Lung microvascular endothelial cell (primary cell): ENCODE measurements at places on chromosomes 1 and 21.

DNA sequence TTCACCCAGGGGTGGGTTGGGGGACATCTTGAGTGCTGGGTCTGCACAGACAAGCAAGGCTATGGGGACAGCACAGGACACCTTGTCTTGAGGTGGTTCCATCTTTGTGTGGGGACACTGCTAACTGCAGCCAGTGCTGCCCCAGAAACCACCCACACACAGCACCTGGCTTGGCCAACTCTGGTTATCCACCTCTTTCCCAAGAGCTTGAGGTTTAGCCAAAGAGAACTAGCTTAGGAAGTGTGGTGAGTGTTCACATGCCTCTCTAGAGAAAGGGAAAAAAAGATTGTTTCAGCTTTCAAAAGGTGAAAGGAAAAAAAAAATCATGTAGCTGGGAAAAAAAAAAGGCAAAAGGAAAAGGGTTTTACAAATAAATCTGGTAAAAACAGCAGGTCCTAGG, 32.4 kb downstream of the BCAR3 start:
- no peak for DNase-seq

- DNase-seq: no peak
These were observed 569.1 kb downstream of the NPHP4 start for GRCh38 chr1:5423109-5423508.

- DNase-seq: peak; percentile 39
These were observed at the start of gene NKAIN1 for GRCh38 chr1:31239653-31240241. Gene NKAIN1, minus strand, starts transcription at chr1:31239887. Its CDS starts 340 bp downstream, at chr1:31239547.

- no peak for DNase-seq
These were observed 17.5 kb downstream of the RNF2 start for GRCh38 chr1:185062710-185063370.

GRCh38 chr1:190373705-190374336, 103.8 kb downstream of the BRINP3 start:
- no peak for DNase-seq

DNA sequence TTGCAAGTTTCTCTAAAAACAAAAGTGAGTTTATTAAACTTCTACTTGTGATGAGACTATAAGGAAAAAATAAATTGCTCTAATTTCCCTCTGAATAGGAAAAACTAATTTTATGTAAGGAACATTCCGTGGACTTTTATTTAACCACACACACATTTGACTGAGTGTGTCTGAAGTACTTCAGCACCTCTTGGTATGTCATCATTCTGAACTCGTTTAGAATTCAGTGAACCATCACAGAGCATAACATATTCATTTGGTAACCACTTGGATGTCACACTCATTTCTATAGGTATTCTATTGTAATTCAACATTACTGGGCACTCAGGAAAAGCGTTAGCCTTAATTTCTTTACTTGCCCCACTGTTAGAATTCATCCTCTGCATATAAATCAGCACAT, 79.1 kb downstream of the RGS21 start:
- no peak for DNase-seq

GRCh38 chr1:51910221-51911000, 31.9 kb upstream of the NRDC start:
- no peak for DNase-seq

- no peak for DNase-seq
These were observed 6.6 kb downstream of the UBIAD1 start for GRCh38 chr1:11279630-11280029.
